Panc1 (cell line): ENCODE measurements at places on chromosomes 7 and 10.

- no peak overlapping the region for H3K4me3 ChIP-seq
- no peaks in the 10 kb centered on the region for H3K4me1 ChIP-seq
- H3K27me3 ChIP-seq, result no peaks in the 10 kb centered on the region
Measured at GRCh38 chr7:95467912-95468607, 17.7 kb upstream of the ASB4 start.

GRCh38 chr10:84353052-84353803, 24.8 kb downstream of the CCSER2 start:
- no peak overlapping the region for H3K4me3 ChIP-seq
- no peaks in the 10 kb centered on the region for H3K36me3 ChIP-seq
- no peak for DNase-seq
- no peaks in the 10 kb centered on the region for H3K27me3 ChIP-seq

DNA sequence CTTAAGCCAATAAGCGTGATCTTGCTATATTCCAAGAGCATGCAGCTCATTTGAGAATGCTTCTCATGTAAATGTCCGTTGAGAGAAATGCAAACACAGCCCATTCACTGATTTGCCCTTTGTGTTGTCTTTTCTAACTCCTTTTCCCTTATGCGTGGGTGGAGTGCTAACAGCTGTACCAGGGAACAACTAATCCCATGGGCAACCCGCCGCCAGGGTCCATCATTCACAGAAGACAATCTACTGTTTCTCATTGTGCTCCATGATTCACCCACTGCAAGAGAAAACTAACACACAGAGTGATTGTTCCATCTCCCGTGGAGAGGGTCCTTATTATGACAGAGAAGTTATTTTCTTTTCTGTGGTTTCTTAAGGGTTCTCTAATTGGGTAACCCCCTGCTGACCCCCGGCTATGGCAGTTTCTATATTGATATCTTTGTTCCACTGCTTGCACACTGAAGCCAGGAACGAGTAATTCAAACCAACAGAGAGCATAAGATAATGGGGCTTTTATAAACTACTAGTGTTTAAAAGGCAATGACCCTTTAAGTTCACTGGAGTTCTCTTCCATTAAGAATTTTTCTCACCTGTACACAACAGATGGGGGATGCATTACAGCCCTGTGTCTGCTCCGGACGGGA, 298.7 kb downstream of the BAMBI start:
- H3K36me3 ChIP-seq, result no peaks in the 10 kb centered on the region
- no peak for DNase-seq
- no peak overlapping the region for H3K4me3 ChIP-seq
- H3K27me3 ChIP-seq, result no peaks in the 10 kb centered on the region

GRCh38 chr10:83274088-83274487, 865.2 kb upstream of the GHITM start:
- no peaks in the 10 kb centered on the region for H3K27me3 ChIP-seq
- H3K4me1 ChIP-seq, result no peaks in the 10 kb centered on the region
- DNase-seq, result no peak

- no peaks in the 10 kb centered on the region; the same call in 1 of the 2 replicates for H3K36me3 ChIP-seq
- no peaks in the 10 kb centered on the region for H3K4me1 ChIP-seq
- no peak for DNase-seq
- no peaks in the 10 kb centered on the region for H3K27me3 ChIP-seq
Measured at GRCh38 chr10:96984541-96985131, 152.5 kb downstream of the LCOR start.

DNA sequence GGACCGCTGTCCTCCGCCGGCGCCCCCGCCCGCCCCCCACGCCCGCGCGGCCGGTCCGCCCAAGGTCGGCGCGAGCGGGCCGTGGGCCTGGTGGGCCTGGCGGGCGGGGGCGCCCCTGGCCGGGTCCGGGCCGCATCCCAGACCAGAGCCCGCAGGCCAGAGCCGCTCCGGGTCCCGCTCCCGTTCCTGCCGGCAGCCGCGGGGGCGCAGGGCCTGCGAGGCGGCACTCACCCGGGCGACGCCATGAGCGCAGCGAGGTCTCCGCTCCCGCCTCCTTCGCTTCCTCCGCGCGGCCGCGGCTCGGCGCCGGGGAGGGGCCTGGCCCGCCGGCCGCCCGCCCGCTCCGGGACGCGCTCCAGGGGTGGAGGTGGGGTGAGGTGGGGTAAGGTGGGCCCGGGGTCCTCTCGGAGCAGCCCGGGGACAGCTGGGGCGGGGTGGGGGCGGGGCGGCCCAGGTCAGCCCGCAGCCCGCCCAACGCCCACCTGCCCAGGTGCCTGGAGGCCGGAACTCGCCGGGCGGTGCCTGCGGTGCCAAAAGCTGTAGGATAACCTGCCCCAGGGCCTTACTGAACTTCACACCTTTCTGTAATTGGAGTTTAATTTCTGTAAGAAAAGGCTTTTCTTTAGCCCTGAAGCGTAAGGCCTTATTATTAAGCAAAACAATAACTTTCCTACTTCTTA, at the start of gene URGCP:
Gene URGCP (minus strand): TSS at position 266 of the 680 bp plus-strand sequence. CDS start 21 bp downstream, at position 245.
- peaks cover 15% of the 10 kb centered on the region; the same call in 1 of the 2 replicates for H3K4me1 ChIP-seq
- peak within 1 kb of the TSS; percentile 91 for H3K27ac ChIP-seq
- no peaks in the 10 kb centered on the region for H3K36me3 ChIP-seq

DNA sequence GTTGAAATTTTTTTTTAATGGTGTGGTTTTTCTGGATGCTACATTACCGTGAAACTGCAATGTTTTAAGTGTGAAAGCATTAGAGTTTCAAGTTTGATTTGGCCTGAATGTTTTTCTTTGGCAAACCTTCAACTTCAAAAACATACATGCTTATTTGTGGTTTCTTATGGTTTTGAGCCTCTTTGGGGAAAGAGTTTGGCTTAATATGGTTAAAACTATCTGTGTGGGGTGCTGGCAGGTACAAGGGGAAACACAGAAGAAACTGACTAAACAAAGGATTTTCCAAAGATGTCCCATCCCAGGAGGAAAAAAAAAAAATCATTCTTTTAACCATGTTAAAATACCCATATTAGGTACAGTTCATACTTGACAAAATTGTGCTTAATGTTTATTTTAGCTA, 121.1 kb downstream of the HGF start:
- no peaks in the 10 kb centered on the region for H3K4me1 ChIP-seq
- H3K27ac ChIP-seq, result no peak overlapping the region
- no peak for DNase-seq

- no peaks in the 10 kb centered on the region for H3K4me1 ChIP-seq
- no peak overlapping the region for H3K27ac ChIP-seq
- no peak for DNase-seq
- no peak overlapping the region for H3K4me3 ChIP-seq
- peaks cover 16% of the 10 kb centered on the region for H3K27me3 ChIP-seq
Measured at GRCh38 chr7:148403466-148403993, 187.0 kb upstream of the C7orf33 start.

- no peaks in the 10 kb centered on the region for H3K4me1 ChIP-seq
- no peak overlapping the region for H3K27ac ChIP-seq
- H3K27me3 ChIP-seq, result peaks cover 21% of the 10 kb centered on the region
- no peak for DNase-seq
- H3K36me3 ChIP-seq, result no peaks in the 10 kb centered on the region
Measured at GRCh38 chr7:35241884-35242283, 12.0 kb downstream of the TBX20 start.

DNA sequence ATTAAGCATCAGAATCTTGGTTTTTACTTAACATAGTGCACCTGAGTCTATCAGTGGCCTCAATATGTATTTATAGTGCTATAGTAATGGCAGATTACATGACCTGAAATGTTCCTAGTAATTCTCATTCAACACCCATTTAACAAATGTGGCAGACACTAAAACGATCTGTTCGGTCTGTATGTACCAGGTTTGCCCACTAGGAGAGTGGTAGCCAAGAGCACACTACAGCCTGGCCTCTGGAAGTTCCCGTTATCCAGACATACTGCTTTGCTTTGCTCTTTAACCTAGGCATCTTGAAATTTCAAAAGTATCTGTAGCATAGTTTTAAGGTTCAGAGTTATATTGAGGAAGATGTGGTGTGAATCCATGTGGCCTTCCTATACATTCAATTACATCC, 395.7 kb upstream of the NRG3 start:
- H3K27me3 ChIP-seq, result no peaks in the 10 kb centered on the region
- no peak for DNase-seq
- no peaks in the 10 kb centered on the region for H3K4me1 ChIP-seq

- peaks cover 12% of the 10 kb centered on the region; the same call in 1 of the 2 replicates for H3K4me1 ChIP-seq
- no peaks in the 10 kb centered on the region for H3K27me3 ChIP-seq
- H3K36me3 ChIP-seq, result no peaks in the 10 kb centered on the region
- no peak for DNase-seq
- peak overlapping the region; percentile 80 for H3K27ac ChIP-seq
Measured at GRCh38 chr7:12320241-12320986, 83.3 kb downstream of the VWDE start.

- H3K36me3 ChIP-seq, result no peaks in the 10 kb centered on the region
- H3K27me3 ChIP-seq, result no peaks in the 10 kb centered on the region
- no peaks in the 10 kb centered on the region for H3K4me1 ChIP-seq
- H3K27ac ChIP-seq, result no peak overlapping the region
Measured at GRCh38 chr10:61554925-61555324, 101.7 kb upstream of the TMEM26 start.

DNA sequence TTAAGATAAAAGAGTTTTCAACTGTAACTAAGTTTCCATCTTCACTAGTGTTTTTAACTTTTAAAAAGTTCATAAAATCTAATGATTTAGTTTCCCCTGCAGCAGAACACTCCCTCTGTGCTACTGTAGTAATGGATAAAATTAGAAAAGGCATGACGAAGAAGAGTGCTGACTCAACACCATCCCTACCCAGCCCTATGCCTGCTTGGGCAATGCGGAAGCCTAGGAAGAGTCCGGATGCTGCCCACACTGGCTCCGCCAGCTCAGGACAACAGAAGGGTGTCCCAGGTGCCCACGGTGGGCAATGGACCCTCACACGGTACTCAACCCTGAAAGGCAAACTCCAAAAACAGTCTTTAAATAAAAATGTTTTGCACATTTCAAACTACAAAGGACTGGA, 118.2 kb downstream of the LARP4B start:
- no peak for DNase-seq
- peaks cover 15% of the 10 kb centered on the region for H3K36me3 ChIP-seq
- H3K27ac ChIP-seq, result no peak overlapping the region
- no peaks in the 10 kb centered on the region for H3K27me3 ChIP-seq

DNA sequence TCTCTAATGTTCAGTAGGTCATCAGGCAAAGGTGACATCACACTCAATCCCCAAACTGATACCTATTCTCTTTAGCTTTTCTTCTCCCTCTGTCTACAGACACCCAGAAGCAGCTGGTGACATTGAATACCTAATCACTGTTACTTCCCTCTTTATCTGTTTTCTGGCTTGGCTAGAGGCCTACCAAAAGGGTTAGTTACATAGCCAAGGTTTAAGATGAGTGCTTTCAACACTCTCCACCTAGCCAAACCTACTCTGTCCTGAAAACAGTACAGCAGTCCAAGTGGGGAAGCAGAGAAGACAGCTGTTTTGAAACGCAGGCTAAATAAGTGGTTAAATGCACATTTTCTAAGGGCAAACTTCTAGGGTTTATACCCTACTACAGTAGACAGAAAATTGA, 39.4 kb downstream of the CCNJ start:
- H3K27me3 ChIP-seq, result no peaks in the 10 kb centered on the region
- H3K4me1 ChIP-seq, result no peaks in the 10 kb centered on the region
- no peaks in the 10 kb centered on the region for H3K36me3 ChIP-seq

DNA sequence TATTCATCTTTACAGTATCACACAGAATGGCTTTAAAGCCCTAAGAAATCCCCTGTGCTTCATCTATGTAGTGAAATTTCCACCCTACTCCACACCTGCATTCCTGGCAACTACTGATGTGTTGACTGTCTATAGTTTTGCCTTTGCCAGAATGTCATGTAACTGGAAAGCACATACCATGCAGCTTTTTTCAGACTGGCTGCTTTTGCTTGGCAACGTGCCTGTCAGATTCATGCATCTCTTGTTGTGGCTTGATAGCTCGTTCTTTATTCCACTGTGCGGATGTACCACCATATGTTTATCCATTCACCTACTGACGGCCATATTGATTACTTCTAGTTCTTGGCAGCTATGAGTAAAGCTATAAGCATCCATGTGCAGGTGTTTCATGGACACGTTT, 30.6 kb downstream of the RBM17 start:
- peaks cover 7% of the 10 kb centered on the region for H3K36me3 ChIP-seq
- H3K27me3 ChIP-seq, result no peaks in the 10 kb centered on the region

DNA sequence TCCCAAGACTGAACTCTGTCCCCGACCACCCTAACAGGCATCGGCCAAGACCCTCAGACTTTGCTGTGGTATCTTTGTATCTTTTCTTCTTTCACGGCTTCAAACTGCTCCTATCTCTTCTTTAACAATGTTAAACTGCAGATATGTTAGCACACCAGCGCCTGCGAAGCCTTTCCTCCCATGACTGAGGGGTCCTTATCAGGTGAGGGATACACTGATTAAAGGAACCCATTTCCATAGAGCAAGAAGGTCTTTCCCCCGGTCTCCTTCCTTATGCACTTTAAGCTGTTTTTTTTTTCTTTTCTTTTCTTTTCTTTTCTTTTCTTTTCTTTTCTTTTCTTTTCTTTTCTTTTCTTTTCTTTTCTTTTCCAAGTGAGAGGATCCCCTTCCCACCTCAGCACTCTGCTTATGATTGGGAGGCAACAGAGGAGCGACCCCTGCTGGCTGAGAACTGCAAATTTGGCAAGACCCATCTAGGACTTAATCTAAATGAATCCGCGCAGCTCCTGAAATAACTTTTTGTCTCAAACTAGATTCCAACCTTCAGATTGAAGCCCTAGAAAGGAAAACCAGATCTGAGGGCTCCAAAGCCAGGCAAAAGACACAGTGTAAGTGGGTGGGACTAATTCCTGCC, 109.9 kb downstream of the ITGB8 start:
- no peak overlapping the region for H3K4me3 ChIP-seq
- no peaks in the 10 kb centered on the region for H3K27me3 ChIP-seq
- DNase-seq, result peak; percentile 10
- no peaks in the 10 kb centered on the region for H3K4me1 ChIP-seq
- H3K27ac ChIP-seq, result no peak overlapping the region
- H3K36me3 ChIP-seq, result no peaks in the 10 kb centered on the region

DNA sequence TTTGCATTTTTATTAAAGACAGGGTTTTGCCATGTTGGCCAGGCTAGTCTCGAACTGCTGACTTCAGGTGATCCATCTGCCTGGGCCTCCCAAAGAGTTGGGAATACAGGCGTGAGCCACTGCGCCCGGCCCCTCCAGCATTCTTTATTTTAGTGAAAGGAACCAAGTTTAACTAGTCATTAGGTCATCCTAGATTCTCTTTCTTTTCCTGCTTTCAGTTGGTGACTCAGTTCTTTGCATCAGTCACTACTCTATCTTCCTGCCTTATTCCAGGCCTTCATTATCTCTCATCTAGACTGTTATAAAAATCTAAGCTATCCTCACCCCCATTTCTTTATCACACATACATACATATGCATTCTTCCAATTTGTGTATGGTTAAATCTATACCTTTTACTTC, 63.7 kb downstream of the PRSS58 start:
- no peaks in the 10 kb centered on the region for H3K36me3 ChIP-seq
- no peaks in the 10 kb centered on the region for H3K4me1 ChIP-seq
- H3K27ac ChIP-seq, result no peak overlapping the region
- no peaks in the 10 kb centered on the region for H3K27me3 ChIP-seq
- no peak for DNase-seq
- no peak overlapping the region for H3K4me3 ChIP-seq

DNA sequence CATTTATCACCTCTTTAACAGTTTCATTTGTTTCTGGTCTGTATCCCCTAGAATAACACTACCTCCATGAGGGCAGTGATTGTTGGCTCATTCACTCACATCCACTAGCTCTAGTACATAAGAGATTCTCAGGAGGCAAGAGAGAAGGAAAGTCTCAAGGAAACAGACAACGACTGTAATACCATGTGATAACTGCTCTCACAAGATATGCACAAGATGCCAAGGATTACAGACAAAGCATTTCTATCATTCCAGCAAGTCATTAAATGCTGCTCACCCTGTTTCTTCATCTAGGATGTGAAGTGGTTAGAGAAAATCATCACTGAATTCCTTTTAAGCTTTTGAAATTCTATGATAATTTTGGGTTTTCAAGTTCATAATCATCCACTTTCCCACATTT, 115.3 kb downstream of the HIBADH start:
- H3K27ac ChIP-seq, result no peak overlapping the region
- no peaks in the 10 kb centered on the region for H3K36me3 ChIP-seq
- no peak for DNase-seq
- H3K4me3 ChIP-seq, result no peak overlapping the region
- H3K4me1 ChIP-seq, result no peaks in the 10 kb centered on the region
- no peaks in the 10 kb centered on the region for H3K27me3 ChIP-seq
